ENCODE measurements at places on chromosomes 12 and 14.

DNA sequence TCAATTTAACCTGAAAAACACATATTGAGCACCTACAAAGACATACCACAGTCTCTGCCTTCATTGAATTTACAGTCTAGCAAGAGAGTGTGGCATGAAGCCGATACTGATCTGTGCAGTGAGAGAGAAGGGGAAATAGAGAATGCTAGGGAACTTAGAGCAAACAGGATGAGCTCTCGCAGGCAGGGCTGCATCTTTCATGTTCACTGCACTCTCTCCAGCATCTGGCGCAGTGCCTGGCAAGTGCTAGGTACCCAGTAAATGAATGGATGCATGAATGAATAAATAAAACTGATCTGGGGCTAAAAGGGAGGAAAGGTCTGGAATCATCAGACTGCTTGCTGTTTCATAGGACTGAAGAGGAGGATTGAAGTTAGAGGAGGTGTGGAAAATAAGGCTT, 256.5 kb upstream of the NPAS3 start:
- DNase-seq: no peak

- DNase-seq: no peak
Measured at GRCh38 chr14:94361682-94362081, 26.7 kb downstream of the SERPINA1 start.

GRCh38 chr12:122282061-122282460, 15.8 kb upstream of the VPS33A start:
- DNase-seq: no peak

- no peak for DNase-seq
Measured at GRCh38 chr12:71134405-71134804, 23.4 kb downstream of the TSPAN8 start.

DNA sequence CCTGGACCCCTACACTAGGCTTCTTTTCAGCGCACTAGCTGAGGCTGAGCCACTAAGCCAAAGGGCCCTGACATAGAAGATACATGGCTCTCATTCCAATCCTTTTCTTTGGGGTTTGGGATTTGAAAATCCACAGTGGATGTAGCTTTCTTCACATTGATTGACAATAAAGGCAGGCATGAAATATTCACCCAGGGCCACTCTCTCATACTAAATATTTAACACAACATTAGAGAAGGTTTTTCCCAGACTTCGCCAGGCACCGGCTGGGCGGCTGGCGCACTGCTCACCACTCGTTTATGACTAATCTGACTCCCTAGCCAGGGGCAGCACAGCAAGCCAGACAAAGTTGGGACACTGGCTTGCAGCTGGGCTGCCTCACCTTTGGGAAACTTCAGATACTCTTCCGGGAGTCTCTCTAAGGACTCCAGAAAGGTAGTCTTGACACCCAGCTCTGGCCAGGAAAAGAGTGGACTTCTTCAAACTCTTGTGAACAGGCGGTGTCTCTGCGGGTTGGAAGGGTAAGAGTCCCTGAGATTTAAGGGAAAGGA, 699 bp upstream of the HOXC11 start:
- no peak for DNase-seq

DNA sequence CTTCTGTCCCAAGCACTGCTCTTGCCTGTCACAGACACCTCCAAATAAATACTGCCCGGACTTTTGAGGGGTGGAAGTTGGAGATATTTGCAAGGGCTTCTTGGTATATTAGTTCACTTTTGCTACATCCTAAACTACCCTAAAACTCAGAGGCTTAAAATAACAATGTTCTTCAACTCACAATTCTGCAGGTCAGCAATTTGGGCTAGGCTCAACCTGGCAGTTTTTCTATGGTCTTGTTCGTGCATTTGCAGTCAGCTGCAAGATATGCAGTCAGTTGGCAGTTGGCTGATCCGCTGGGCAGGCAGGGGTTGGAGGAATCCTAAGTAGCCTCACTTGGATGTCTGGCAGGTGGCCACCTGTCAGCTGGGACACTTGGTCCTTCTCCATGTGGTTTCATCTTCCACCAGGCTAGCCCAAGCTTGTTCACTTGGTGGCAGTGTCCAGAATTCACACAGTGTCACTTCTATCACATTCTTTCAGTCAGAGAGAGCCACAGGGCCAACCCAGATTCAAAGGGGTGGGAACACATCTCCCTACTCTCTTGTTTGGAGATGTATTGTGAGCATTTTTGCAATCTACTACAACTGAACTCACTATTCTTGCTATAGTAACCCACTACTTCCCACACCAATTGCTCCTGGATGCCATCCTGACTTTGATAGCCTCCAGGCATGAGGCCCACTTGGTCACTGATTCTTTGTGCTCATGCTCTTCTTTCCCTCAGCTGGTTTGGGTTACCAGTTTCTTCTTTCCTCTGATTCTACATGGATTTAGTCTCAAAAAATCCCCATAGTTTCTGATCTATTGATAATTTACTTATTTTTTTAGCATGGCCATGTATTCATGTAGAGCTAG, 27.8 kb upstream of the CAPRIN2 start:
- no peak for DNase-seq

DNA sequence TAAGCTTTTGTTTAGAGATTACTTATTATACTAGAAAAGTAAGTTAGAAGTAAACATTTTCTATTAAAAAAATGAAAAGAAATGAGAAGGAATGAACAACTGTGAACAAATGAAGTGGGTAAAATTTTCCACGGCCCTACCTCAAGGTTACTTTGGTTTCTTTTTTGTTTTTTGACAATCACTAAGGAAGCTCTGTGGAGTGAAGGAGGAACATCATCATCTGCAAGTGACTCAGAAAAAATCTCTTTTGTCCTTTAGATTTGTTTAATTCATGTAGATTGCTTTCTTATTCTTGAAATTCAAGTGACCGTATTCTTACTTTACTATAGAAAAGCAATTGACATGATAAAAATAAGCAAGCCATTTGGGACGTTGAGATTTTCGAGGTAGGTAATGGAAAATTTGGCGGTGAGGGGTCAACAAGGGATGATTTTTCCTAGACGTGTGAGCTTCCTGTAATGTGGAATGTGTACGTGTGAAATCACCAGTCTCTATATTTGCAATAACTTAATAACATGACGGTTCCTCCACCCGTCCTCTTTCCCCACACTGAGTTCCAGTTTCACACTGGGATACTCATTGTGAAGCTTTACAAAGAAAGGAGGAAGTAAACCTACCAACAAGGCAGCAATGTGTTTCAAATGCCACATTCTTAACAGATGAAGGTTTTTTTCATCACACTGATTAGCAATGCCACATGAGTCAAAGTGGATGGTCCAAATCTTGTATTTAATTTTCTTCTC, 62.3 kb upstream of the EGLN3 start:
- DNase-seq: peak; percentile 46

DNA sequence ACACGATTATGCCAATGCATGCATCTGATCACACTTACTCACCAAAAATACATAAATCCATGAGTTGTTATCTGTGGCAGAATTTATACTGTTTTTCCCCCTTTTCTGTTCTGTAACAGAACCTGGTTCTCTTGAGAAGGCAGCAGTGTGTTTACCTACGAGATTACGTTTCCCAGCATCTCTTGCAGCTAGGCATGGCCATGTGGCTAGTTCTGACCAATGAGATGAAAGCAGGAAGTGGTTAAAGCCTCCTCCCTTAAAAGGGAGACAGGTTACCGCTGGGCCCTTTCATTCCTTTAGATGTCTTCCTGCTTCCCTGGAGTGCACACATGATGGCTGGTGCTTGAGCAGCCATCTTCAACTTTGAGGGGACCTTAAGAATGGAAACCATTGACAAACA, 11.7 kb upstream of the ASPG start:
- DNase-seq: no peak
